ENCODE measurements at places on chromosomes 16 and 17.

- H3K27ac ChIP-seq = no peak overlapping the region
- no peaks in the 10 kb centered on the region for H3K4me1 ChIP-seq
- no peak overlapping the region for H3K4me3 ChIP-seq
- no peaks in the 10 kb centered on the region for H3K36me3 ChIP-seq
These were observed 43.9 kb downstream of the HS3ST4 start for GRCh38 chr16:25735645-25736044.

DNA sequence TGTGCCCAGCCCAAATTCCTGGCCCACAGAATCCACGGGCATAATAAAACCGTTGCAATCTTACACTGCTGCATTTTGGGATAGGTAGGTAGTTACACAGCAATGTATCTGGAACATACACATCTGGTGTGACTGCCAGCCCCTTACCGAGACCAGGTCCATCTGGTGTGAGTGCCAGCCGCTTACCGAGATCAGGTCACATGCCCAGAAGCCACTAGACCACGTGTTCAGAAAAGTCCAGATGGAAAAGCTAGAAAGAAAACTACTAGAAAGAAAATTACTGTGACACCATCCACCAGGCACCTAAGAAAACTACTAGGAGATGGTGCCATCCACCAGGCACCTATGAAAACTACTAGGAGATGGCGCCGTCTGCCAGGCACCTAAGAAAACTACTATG lies 19.4 kb downstream of the PIK3R5 start:
- H3K4me3 ChIP-seq = no peak overlapping the region
- H3K27me3 ChIP-seq = no peaks in the 10 kb centered on the region
- H3K27ac ChIP-seq = no peak overlapping the region
- peaks cover under 1% of the 10 kb centered on the region for H3K4me1 ChIP-seq
- H3K36me3 ChIP-seq = no peaks in the 10 kb centered on the region

DNA sequence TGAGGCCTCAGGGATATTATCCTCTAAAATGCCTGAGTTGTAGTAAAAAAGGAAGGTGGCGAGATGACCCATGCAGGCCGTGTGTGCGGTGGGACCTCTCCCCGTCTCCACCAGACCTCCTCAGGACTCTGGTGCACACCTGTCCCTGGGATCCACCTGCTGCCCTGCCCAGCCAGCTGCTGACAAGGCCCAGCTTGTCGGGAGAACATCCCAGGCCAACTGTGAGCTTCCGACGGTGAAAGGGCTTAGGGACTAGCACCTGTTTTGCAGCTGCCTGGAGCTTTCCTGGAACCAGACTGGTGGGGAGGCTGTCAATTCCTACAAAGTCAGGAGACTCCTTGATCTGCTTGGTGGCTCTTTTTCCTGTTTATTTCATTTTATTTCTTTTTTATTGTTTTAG lies 11.6 kb downstream of the IL34 start:
- no peak overlapping the region for H3K4me3 ChIP-seq
- no peak for DNase-seq
- no peaks in the 10 kb centered on the region for H3K27me3 ChIP-seq
- peaks cover 14% of the 10 kb centered on the region for H3K4me1 ChIP-seq
- H3K36me3 ChIP-seq = no peaks in the 10 kb centered on the region
- no peak overlapping the region for H3K27ac ChIP-seq

DNA sequence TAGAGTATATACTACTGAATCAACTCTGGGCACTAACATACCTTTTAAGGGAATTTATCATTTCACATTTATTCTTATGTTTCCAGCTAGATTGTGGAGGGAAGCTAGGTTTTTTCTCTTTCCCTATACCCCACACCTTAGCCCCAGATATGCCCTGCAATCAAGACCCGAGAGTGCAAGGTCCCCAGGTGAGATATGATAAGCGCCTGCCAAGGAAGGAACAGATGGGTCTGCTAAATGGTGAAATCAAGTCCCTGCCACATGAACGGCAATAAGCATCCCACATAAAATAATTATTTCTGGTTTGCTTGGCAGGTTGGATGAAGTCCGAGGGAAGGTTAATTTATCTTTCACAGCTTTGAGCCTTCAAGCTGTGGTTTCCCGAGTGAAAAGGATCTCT lies 195.5 kb downstream of the TOX3 start:
- no peaks in the 10 kb centered on the region for H3K27me3 ChIP-seq
- no peak overlapping the region for H3K4me3 ChIP-seq
- H3K4me1 ChIP-seq = no peaks in the 10 kb centered on the region
- H3K27ac ChIP-seq = no peak overlapping the region
- no peaks in the 10 kb centered on the region for H3K36me3 ChIP-seq
- DNase-seq = no peak

- H3K4me1 ChIP-seq = peaks cover 2% of the 10 kb centered on the region
- no peaks in the 10 kb centered on the region for H3K27me3 ChIP-seq
- DNase-seq = no peak
- no peak overlapping the region for H3K27ac ChIP-seq
- H3K4me3 ChIP-seq = no peak overlapping the region
These were observed 5.8 kb upstream of the SETD6 start for GRCh38 chr16:58509256-58510096.

DNA sequence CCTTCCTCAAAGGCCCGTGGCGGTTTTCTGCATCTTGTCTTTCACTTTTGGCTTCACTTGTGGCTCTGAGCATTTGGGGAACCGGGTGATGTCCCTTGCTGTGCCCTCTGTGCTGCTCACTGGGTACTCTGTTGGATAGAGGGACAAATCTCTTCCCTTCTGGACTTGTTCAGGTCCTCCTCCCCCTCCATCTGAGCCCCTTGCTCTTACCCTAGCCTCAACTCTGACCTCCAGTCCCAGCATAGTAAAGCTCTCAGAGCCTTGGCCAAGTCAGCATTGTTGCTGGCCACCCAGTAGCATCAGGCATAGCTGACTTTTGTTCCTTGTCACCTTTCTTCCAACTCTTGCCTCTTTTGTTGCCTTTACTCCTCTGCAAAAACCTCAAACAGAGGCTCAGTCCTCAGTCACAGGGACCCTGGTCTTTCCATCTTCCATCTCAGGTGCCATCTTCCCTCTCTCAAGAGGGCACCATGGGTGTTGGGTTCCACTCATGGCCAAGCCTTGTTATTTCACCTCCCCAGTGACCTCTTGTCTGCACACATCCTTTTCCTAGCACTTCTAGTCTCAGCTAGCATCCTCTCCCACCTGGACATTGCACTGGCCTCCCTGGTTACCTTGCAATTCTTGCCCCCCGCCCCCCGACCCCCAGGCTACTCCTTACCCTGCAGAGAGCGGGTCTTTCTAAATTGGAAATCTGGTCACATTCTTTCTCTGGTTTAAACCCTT lies 393 bp upstream of the PSMB10 start:
- H3K27me3 ChIP-seq = no peaks in the 10 kb centered on the region
- no peak overlapping the region for H3K27ac ChIP-seq
- H3K4me3 ChIP-seq = peak overlapping the region; percentile 94
- H3K36me3 ChIP-seq = no peaks in the 10 kb centered on the region
- no peaks in the 10 kb centered on the region for H3K4me1 ChIP-seq

DNA sequence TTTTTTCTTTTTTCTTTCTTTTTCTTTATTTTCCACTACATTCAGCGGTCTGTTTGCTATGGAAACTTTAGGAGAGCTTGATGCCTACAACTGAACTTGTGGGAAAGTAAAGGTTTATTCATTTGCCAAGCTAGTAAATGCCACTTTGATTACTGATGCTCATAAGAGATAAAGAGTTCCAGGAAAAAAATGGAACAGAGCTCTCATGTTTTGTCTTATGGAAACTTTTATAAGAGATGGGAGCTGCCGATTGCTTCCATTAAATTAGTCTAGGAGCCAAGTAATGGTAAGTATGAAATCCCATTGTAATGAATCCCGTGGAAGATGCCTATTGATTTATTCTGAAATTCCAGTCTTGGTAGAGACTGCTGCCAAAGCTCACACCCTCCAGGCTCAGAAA lies 7.1 kb downstream of the ANKFN1 start:
- no peak overlapping the region for H3K27ac ChIP-seq
- peaks cover 3% of the 10 kb centered on the region for H3K4me1 ChIP-seq
- H3K27me3 ChIP-seq = no peaks in the 10 kb centered on the region
- H3K36me3 ChIP-seq = no peaks in the 10 kb centered on the region

GRCh38 chr16:86988920-86989696 lies 328.1 kb downstream of the C16orf95 start:
- no peak overlapping the region for H3K27ac ChIP-seq
- no peak overlapping the region for H3K4me3 ChIP-seq
- no peaks in the 10 kb centered on the region for H3K36me3 ChIP-seq
- H3K27me3 ChIP-seq = no peaks in the 10 kb centered on the region

DNA sequence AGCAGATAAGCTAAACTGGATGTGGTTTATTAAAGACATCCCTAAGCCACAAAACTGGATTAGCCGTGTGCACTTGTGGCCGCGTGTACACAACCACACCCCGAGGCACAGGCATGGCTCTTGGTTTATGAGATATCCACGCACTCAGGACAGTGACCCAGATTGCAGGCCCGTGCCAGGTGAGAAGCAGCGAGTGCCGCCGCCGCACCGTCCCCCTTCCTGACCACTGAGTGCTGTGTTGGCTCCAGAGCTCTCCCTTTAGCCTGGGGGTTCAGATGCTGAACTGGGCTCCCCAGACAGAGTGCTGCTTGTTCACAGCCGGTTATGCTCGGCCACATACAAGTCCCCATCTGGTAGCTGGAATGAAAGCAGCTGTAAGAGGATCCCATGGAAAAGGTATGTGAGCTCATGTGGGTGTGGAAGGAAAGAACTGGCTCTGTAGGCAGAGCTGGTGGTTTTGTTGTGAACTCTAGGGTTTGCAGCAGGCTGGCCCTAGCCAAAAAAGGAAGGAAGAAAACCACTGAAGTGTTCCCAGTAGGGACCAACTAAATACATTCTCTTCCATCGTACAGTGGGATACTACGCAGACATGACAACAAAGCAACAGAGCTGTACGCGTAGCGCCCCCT lies 29.5 kb downstream of the KNOP1 start:
- no peaks in the 10 kb centered on the region for H3K4me1 ChIP-seq
- no peak for DNase-seq
- no peak overlapping the region for H3K4me3 ChIP-seq
- peaks cover 24% of the 10 kb centered on the region for H3K36me3 ChIP-seq
- H3K27me3 ChIP-seq = no peaks in the 10 kb centered on the region
- H3K27ac ChIP-seq = no peak overlapping the region

Measured in H1 (cell line).